ENCODE measurements at places on chromosomes 2 and 18.

GRCh38 chr2:27911458-27912210 is 21.1 kb downstream of the BABAM2 start:
- DNase-seq = no peak

DNA sequence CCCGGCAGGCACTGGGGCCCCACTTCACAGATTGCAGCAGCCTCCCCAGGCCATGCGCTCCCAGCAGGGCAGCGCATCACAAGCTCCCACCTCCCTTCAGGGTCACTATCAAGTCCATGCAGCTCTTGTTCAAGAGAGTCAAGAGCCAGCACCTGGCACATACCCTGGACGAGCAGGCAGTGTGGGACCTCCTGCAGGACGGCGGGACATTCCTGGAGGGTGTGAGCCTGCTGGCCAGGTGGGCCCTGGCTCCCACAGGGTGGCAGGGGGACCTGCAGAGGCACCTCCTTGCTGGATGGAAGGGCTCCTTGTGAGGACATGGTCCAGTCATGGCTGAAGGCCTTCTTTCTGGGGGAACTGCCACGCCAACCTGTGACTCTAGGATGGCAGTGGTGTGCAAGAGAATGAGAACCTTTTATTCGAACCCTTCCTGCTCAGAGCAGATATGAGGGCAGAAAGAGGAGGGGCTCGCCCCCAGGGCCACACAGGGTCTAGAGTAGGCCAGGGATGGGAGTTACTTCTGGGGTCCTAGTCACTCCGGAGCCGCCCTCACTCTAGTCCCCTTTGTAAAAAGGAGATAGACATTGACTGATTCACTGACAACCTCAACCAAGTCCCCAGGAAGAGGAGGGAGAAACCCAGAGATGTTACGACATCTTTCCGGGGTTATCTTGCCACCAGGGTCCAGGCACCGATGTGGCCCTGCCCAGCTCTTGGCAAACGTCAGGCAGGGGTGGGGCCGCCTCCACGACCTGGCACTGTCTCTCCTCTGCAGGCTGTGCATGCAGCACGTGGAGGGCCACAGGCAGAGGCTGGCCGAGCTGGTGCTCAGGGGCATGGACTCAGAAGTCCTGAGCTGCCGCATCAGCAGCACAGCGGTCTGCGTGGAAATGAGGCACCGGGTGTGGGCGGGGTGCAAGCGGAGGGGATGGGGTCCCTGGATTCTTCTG is 31.3 kb downstream of the HJURP start:
- DNase-seq = no peak

- DNase-seq = no peak
These were observed 543.7 kb downstream of the TRIB2 start for GRCh38 chr2:13260402-13260801.

GRCh38 chr2:241665731-241666440 is 20.7 kb downstream of the DTYMK start:
- peak; percentile 58 for DNase-seq

GRCh38 chr2:106030287-106031268 is 163.5 kb downstream of the UXS1 start:
- peak; percentile 93 for DNase-seq

DNA sequence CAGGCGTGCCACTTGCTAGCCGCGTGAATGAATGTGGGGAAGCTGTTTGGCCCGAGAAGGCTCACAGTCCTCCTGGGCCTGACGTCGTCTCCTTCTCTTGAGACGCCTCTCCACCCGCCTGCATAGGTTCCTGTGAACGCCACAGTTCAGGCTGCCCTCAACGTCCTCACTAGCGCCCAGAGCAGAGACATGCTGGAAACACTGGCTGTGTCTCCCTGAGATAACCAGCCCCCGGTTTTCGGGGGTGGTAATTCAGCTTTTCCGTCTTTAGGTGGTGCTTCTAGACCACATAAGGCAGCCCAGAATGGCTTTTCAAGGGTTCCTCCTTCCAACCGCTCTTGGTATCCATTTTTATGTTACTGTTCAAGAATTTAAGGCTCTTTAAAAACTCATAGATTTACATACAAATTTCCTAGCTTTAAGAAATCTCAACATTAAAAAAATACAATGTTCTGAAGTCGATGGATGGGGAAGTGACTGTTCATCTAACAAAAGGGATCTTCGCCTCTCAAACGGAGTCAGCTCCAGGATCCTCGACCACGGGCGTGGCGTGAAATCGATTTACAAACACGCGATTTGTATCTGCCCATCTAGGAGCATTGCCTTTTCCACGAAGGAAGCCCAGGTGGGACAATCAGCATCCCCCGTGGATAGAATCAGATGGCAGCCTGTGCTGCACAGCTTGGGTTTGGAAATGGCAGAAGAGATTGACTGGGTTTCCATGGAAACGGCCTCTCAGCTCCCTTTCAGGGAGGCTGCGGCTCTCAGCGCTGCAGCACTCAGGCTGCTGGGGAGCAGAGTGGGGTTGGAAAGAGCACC is 110.6 kb upstream of the PXDN start:
- DNase-seq = peak; percentile 28

DNA sequence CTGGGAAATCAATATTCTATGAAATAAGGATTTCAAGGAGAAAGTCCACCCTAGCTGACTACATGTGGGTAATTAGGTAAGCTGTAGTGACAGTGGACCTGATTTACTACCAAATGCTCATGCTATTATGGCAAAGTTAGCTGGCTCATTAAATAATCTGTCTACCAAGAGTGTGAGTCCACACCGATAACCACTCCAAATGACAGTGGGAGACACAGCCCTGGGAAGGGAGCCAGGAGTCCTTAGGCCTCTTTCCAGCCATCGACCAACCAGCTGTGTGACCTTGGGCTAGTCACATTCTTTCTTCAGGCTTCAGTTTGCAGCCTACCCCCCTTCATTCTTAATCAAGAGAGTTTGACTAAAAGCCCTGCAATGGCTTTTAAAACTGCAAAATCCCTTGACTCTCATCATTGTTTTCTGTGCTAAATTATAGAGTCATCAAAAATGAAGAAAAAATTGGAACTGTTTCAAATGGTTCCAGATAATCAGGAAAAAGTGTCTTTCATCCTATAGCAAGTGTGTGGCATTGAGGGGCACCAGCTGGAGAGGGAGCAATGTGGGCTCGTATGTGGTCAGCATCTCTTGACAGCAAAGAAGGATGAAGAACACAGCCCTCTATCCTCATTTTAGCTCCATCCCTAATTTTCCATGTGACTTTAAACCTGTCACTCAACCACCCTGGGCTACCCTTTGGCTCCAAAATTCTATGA is 45.6 kb upstream of the SLC14A2 start:
- no peak for DNase-seq

DNA sequence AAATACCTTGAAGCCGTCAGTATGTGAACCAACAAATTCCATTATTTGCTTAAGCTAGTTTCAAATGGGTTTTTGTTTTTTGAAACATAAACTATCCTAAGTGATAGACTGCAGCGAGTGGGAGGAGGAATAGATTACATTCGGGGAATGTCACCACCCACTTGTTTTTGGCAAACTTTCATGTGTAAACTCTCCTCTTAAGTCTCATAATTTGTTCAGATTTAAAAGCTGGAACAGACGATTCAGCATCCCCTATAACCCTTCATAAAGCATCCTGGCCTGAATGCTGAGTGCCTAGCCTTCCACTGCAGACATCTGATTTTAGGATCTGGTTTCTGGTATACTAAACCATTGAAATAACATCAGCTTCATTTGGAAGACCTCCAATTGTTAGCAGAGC is 51.0 kb downstream of the CPO start:
- peak; percentile 20 for DNase-seq

- no peak for DNase-seq
These were observed 58.2 kb downstream of the GREB1L start for GRCh38 chr18:21300035-21300907.

- DNase-seq = peak; percentile 67
These were observed 18.1 kb downstream of the TET3 start for GRCh38 chr2:74002505-74003421.

- DNase-seq = no peak
These were observed 27.9 kb downstream of the PSD4 start for GRCh38 chr2:113201496-113202304.

- DNase-seq = peak; percentile 97
These were observed 4.7 kb upstream of the SLC20A1 start for GRCh38 chr2:112640800-112641675.

DNA sequence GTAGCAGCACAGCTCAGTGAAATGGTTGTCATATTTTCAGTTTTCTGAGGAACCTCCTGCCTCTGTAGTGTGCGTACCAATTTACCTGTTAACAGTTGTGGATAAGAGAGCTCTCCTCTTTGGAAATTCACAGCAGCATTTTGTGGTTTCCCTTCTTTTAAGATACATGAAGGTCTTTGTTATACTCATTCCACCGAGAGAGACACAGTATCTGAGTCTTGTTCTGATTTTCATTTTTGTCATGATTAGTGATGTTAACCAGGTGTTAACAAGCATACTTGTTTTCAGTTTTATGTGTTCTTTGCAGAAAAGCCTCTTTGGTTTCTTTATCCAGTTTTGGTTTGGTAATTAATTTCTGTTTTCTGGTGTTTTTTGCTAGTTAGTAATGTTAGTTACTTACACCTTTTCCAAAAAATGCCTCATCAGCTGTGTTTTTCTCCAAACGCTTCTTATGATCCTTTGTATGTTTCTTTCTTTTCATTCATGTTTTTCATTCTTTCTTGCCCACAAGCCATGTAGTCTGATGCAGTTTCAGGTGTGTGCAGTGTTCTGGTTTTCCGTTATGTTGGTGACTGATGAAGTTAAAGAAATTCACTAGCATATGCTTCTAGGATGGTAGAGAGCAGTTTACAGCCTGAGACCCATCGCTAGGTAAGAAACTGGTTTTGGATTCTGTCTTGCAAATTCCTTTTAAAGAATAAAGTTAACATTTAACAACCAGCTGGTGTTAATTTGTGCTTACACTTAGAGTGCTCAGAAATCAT is 30.1 kb downstream of the CCDC74A start:
- no peak for DNase-seq

DNA sequence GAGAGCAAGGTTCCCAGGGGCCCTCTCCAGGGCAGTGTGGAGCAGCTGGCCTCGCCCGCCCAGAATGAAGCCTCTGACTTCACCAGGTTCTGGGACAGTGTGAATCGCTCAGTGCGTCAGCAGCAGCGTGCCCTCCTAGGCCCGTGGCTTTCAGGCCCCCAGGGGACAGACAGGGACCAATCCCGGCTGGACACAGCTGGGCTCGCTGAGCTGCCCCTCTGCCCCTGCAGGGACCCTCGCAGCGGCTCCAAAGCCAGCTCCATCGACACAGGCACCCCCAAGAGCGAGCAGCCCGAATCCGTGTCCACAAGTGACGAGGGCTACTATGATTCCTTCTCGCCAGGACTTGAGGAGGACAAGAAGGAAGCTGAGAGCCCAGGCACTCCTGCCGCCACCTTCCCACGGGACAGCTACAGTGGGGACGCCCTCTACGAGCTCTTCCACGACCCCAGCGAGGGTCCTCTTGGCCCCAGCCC is 7.6 kb downstream of the AMER3 start:
- no peak for DNase-seq

DNA sequence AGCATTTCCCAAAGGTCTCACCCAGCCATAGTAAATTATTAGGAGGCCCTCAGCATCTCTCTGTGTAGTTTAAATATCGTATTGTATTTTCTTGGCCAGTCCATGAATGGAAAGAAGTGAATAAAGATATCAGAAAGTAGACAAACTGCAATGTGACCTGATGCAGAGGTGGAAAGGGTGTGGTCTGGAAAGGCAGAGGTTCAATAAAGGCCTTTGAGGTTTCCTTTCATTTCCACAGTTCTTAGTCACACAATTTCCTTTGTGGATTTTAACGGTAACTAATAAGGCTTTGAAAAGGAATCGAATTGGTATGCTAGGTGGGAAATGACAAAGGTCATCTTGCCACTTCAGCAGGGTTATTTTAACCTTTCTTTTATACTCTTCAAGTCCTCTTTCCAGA is 20.1 kb upstream of the WIPF1 start:
- DNase-seq = no peak

- peak; percentile 63 for DNase-seq
These were observed 14.7 kb downstream of the DAPL1 start for GRCh38 chr2:158809816-158810215.

- no peak for DNase-seq
These were observed 117.3 kb upstream of the HNMT start for GRCh38 chr2:137846993-137847392.

DNA sequence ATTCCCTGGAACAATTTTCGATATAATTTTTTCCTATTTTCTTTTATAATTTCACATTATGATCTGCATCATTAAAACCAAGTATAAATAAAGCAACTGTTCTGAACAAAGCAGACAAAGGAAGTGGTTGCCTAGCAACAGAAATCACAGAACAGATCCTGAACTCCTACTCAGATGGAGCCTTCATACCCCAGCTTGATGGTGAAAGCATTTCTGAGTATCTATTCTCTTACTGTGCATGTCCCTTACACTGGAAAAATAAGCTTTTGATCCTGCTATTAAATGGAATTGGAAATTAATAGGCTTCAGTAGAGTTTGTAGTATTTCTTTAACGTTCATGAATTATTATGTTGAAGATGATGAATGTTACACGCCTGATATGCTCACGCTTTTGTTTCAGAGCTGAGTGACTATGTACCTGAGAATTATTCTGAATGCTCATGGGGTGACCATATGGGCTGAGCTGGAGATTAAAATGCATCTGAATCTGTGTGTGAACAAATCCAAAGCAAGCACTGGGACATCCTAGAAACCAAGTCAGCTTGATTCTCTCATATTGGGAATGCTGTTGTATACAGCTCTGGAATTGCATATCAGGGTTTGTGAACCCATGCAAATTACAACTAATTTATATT is 254.0 kb downstream of the KCNJ3 start:
- no peak for DNase-seq

GRCh38 chr18:78780719-78781600 is 198.7 kb upstream of the SALL3 start:
- DNase-seq = no peak

DNA sequence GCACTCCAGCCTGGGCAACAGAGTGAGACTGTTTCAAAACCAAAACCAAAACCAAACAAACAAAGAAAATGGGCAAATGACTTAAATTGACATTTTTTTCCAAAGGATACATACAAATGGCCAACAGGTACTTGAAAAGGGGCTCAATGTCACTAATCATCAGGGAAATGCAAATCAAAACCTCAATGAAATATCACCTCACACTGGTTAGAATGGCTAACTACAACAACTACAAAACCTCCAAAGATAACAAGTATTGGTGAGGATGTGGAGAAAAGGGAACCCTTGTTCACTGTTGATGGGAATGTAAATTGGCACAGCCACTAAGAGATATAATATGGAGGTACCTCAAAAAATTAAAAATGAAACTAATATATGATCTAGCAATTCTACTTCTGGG is 213.2 kb upstream of the HS6ST1 start:
- DNase-seq = peak; percentile 25

GRCh38 chr2:159201360-159202063 is 85.0 kb downstream of the WDSUB1 start:
- peak; percentile 17 for DNase-seq

GRCh38 chr2:38409156-38410102 is 32.4 kb upstream of the ATL2 start:
- DNase-seq = no peak

DNA sequence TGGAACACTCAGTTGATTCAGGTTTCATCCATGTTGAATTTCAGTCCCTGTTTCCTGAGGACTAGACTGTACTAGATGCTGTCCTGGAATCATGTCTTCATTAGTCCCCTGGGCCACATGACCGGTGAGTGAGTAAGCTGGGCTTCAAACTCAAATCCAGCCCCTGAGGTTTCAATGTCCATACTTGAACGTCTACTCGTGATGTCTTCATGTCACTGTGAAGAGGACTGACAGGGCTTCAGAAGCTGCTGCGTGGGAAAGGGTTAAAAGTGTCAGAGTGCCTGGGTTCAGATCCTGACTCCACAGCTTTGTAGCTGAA is 101.2 kb downstream of the CDK15 start:
- DNase-seq = peak; percentile 57

GRCh38 chr2:36373149-36373926 is 17.8 kb downstream of the CRIM1 start:
- peak; percentile 80 for DNase-seq

- DNase-seq = no peak
These were observed 123.6 kb upstream of the EFEMP1 start for GRCh38 chr2:56047136-56047535.

Data from fibroblast of mammary gland (primary cell).